ENCODE measurements at places on chromosomes 1 and 21.

GRCh38 chr1:65175171-65176055 lies 27.4 kb downstream of the AK4 start:
- no peak for DNase-seq

- no peak for DNase-seq
Measured at GRCh38 chr1:233215135-233215760, 80.3 kb downstream of the PCNX2 start.

DNA sequence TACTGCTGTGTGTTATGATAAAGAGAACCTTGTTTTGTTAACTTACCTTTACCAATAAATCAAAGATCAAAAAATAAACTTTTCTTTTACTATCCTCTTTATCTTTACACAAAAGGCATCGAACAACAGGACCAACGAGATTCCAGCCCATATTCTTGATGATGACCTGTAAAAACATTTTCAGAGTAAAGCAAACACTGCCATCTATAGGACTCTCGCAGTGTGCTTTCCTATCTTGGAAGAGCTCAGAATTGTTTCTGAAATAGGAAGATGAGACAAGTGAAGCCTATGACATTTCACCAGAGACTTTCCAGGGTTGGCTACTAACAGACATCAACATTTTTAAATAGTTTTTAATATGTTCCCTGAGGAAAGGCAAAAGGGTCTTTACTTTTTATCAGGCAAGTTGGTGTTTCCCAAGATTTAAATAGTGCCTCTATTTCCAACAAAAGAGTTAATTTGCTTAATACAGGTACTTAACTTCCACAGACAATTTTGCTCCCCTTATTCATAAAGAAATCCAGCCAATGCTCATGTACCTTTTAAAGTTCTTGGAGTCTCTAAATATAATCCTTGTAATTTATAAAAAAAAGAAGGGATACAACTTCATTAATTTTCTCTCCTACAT lies 7.3 kb downstream of the GLMN start:
- peak; percentile 54 for DNase-seq

DNA sequence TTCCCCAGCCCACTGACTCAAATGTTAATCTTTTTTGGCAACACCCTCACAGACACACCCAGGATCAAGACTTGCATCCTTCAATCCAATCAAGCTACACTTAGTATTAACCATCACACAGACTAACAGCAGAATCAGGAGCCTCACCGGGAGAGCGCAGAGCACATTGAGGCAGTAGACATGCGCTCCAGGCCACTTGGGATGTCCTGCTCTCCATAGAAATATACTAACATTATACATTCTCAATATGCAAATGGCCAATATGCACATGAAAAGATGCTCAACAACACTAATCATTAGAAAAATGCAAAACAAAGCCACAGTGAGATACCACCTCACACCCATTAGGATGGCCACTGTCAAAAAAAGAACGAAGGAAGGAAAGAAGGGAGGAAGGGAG lies 135.0 kb upstream of the KCNE2 start:
- no peak for DNase-seq

- peak; percentile 97 for DNase-seq
Measured at GRCh38 chr1:39901714-39902459, at the start of gene MYCL. Gene MYCL, minus strand, starts transcription at chr1:39901917. Its CDS starts 483 bp downstream, at chr1:39901434.

GRCh38 chr1:96997717-96998116 lies 276.1 kb downstream of the PTBP2 start:
- DNase-seq: no peak

DNA sequence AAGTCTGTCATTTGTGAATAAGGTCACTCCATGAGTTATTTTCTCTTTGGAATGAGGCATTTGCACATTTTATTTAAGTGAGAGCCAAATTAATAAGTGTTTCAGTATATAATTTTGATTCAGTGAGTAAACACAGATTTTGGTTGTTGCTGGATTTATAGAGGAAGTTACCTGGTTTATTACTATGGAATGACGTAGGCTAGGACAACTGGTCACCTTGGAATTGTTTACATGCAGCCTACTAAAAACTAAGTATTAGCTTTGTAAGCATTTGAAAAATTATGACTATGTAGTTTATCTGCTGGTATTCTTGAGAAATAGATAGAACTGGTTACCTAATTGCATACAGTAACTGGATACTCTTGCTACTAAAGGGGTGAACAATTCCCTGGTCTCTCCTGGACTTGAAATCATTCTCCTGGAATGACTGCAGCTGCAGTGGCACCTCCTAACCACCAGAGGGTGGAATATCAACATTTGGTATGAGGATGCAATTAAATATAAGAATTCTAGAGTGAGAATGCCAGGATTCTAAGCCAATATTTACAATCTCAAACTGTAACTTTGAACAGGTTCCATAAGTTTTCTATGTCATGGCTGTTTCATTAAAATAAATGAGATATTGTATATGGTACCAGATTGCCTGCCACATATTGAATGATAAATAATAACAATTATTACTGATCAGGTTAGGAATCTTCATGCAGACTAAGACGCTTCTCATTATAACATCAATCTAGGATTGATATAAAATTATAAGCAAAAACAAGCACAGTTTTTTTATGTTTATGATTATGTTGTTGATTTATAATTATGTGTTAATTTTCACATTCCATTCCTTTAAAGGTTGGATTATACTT lies 3.5 kb upstream of the KRTAP27-1 start:
- peak; percentile 15 for DNase-seq

DNA sequence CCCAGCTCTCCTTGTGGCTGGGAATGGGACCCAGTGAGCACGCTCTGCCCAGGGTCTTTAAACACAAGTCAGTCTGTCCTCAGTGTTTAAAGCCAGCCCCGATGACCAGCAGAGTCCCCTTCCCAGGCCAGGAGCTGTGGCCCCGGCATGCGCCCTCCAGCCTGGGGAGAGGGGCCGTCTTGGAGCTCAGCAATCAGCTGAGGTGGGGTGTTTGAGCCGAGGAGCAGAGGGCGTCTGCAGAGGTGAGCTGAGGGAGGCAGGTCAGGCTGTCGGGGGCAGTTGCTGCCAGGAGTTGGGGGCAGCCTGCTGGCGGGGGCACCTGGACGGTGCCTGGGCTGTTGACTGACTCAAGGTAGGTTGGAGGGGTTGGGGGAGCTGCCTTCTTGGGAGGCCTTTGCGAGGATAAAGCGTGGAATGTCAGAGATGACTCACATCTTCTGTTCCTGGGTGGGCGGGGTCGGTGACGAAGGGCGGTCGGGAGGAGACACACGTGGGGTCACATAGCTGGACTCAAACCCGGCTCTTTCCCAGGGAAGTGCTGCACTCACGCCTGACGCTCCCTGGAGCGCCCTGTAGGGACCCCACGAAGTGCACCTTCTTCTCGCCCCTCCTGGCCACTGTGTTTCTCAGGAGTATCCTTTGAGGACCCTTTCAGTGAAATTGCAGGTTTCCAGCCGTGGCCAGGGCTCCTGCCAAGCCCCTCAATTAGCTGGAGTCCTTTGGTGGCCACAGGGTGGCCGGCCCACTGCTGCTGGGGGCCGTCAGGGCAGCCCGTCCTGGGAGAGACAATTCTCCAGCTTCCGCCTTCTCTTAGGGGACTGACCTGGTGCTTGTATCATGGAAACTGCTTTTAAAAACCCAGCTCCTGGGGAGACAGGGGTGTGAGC lies 86.2 kb downstream of the SIK1 start:
- no peak for DNase-seq

DNA sequence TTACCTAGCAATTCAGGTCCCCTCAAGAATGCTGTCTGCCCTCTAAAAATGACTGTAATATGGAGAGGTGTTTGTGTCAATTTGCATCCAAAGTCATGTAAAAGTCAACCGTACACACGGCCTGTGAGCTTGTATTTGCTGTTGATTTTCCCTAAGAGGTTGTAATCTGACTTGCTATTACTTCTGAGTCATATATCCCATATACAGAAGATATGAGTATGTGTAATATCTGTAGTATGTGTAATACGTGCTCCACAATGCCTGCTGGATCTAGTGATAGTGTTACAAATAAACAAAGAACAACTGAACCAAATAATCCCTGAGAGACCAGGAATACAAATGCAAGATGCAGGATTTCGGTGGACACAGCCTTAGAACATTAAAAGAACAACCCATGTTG lies 1.4 kb upstream of the KCNJ6 start:
- DNase-seq: no peak

DNA sequence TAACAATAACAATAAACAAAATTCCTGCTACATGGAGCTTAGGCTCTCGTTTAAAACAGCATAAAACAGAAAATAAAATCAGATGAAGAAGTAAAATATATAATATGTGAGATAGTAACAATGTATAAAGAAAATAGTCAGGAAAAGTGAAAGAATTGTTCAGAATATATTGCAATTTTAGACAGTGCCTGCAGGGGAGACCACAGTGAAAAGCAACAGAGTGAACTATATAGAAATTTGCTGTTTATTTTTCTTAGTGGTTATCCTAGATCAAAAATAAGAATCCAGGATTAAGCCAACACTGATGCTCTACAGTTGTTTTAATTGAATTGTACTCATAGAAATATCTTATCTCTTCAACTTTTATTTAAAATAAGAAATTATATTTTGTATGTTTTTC lies 1639.0 kb upstream of the B3GALT2 start:
- DNase-seq: no peak

DNA sequence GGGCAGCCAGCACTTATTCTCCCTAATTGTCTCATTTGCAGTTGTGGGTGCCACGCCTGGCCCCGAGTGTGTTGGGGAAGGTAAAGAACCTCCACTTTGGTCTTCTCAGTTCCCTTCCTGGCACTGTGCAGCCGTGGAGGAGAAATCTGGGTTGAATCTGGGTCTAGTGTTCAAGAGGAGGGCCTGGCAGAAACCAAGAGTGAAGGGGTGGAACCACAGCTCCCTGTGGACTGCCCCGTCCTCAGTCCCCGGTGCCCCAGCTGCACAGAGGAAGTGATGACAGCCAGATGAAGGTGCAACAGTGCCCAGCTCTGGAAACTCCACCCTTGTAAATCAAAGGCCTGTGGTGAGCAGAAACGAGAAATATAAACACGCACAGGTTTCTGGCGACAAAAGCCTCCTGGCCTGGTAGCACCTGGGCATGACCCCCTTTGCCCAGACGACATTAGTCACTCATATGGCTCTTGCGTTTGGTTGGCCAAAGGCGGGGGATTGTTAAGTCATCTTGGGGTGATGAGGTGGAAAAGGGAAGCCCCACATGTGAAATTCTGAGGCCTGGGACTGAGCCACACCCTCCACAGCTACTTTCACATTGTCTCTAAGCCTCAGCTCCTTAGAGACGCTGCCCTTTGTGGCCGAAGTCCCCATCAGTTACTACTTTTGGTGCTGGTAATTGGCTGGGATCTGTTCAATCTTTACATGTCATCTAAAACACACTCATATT lies 4.2 kb upstream of the ECE1 start:
- DNase-seq: no peak

- no peak for DNase-seq
Measured at GRCh38 chr1:15218287-15219279, 28.4 kb upstream of the FHAD1 start.

DNA sequence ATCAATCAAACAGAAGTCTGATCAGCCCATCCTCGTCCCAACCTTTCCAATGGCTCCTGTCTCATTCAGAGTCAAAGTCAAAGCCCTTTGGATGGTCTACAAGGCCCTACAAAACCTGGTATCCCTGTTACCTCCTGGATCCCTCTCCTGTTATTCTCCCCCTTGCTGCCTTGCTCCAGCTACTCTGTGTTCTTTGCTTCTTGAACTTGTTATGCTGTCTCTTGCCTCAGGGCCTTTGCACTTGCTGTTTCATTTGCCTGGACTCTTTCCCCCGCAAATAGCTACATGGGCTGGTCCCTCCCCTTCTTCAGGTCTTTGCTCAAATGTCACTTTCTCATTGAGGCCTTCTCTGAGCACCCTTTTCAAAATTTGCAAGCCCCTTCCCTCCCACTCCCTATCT lies 1.4 kb upstream of the CSF3R start:
- no peak for DNase-seq

GRCh38 chr1:186819563-186819962 lies 9.2 kb upstream of the PLA2G4A start:
- no peak for DNase-seq

- no peak for DNase-seq
Measured at GRCh38 chr1:11245904-11246719, 16.2 kb downstream of the MTOR start.

- DNase-seq: no peak
Measured at GRCh38 chr1:47326271-47326670, 7.3 kb upstream of the CMPK1 start.

GRCh38 chr1:243946946-243947345 lies 96.9 kb upstream of the AKT3 start:
- no peak for DNase-seq

GRCh38 chr1:94231746-94232145 lies 5.6 kb downstream of the ARHGAP29 start:
- no peak for DNase-seq

- DNase-seq: no peak
Measured at GRCh38 chr1:115199416-115200132, 110.3 kb upstream of the TSPAN2 start.

DNA sequence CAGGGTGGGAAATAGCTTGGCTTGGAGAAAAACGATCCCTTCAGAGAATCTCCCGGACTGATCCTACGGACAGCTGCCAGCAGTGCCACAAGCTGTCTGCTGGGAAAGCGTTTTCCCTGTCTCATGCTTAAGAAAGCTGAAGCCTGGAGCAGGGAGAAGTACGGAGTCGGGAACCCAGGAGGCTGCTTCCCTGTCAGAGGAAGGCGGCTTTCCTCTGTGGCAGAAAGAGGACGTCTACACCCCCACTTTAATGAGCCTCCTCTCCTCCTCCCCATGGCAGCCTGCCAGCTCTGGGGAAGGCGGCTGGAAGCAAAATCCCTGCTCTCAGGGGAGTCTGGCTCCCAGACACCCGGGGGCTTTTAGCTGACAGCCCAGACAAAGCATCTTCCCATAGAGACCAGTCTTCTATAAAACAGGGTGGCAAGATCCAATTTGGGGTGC lies 7.3 kb downstream of the KIF21B start:
- peak; percentile 80 for DNase-seq

DNA sequence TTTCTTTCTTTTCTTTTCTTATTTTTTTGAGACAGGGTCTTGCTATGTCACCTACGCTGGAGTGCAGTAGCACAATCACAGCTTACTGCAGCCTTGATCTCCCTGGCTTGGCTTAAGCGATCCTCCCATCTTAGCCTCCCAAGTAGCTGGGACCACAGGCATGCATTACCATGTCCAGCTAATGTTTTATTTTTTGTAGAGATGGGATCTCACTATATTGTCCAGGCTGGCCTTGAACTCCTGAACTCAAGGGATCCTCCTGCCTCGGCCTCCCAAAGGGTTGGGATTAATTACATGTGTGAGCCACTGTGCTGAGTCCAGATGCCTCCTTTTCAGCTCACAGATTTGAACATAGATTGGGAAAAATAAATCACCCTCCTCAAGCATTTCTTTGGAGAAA lies 95.7 kb downstream of the UROD start:
- DNase-seq: no peak
